Fibroblast of lung (primary cell): ENCODE measurements at places on chromosomes 13 and 19.

GRCh38 chr13:46667687-46668281, 114.8 kb downstream of the LRCH1 start:
- peak; percentile 31 for DNase-seq

GRCh38 chr19:42313096-42313839, at the start of gene TMEM145:
Gene TMEM145, plus strand, starts transcription at chr19:42313309. Its CDS starts 68 bp downstream, at chr19:42313377.
- DNase-seq = peak; percentile 36

GRCh38 chr13:37348916-37349643, 243.6 kb upstream of the CSNK1A1L start:
- peak; percentile 57 for DNase-seq

- no peak for DNase-seq
These were observed 461.9 kb downstream of the KLF5 start for GRCh38 chr13:73520566-73521289.

GRCh38 chr13:94369972-94370436, 109.5 kb downstream of the DCT start:
- DNase-seq = peak; percentile 18

DNA sequence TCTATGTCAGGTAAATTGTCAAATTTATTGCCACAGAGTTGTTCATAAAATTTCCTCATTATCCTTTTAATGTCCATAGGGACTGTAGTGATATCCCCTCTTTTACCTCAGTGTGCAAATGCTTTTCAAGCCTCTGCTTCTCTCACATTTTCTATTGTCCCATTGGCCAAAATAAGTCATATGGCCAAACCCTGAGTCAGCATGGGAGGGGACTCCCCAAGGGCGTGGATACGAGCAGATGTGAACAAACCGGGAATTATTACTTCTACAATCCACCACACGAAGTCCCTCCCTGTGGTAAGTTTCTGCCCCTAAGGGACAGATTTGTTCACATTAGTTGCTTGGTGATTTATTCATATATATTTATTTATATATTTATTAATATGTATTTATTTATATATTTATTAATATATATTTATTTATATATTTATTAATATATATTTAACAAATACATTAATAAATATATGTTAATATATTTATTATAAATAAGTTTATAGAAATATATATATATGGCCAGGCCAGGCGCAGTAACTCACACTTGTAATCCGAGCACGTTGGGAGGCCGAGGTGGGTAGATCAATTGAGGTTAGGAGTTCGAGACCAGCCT, 20.1 kb upstream of the CAMSAP3 start:
- no peak for DNase-seq

DNA sequence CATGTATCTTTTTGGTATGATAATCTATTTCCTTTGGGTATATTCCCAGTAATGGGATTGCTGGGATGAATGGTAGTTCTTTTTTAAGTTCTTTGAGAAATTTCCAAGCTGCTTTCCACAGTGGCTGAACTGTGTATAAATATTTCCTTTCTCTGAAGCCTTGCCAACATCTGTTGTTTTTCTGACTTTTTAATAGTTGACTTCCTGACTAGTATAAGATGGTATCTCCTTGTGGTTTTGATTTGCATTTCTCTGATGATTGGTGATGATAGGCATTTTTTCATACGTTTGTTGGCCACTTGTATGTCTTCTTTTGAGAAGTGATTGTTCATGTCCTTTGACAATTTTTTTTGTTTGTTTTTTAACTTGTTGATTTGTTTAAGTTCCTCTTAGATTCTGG, 61.6 kb upstream of the PCDH17 start:
- peak; percentile 36 for DNase-seq

- DNase-seq = peak; percentile 26
These were observed 63.6 kb upstream of the FLT1 start for GRCh38 chr13:28558567-28558966.

DNA sequence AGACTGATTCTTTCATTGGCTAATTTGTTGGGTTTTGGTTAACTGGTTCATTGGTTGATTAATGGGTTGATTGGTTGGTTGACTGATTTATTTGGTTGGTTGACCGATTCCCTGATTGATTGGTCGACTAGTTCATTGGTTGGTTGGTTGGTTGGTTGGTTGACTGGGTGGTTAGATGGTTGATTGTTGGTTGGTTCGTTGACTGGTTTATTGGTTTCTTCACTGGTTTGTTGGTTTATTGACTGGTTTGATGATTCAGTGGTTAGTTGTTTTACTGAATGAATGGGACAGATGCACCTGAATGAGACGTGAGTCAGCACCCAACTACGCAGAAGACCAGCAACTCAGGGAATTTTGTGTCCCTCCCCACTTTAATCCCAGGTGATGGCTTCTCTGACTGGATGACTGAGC, 2.7 kb upstream of the NUP62 start:
- no peak for DNase-seq

DNA sequence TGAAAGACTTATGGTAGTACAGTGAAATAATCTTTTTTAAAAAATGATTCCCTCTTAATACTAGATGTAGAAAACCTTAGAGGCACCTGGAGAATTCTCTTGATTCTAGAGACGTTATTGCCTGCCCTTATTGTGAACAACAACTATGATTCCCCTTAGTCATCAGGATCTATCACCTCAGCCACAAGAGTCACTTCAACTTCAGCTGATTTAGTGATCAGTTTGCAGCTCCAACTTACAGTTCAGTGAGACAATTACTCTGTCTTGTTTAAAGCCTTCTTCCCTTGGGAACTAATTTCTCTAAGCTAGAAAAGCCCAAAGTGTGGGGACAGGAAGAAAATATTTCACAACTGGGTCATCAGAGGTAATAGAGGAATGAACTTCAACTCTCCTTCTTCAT, 254.3 kb upstream of the SLITRK1 start:
- DNase-seq = no peak

- no peak for DNase-seq
These were observed 55.9 kb downstream of the SACS start for GRCh38 chr13:23377579-23377978.

DNA sequence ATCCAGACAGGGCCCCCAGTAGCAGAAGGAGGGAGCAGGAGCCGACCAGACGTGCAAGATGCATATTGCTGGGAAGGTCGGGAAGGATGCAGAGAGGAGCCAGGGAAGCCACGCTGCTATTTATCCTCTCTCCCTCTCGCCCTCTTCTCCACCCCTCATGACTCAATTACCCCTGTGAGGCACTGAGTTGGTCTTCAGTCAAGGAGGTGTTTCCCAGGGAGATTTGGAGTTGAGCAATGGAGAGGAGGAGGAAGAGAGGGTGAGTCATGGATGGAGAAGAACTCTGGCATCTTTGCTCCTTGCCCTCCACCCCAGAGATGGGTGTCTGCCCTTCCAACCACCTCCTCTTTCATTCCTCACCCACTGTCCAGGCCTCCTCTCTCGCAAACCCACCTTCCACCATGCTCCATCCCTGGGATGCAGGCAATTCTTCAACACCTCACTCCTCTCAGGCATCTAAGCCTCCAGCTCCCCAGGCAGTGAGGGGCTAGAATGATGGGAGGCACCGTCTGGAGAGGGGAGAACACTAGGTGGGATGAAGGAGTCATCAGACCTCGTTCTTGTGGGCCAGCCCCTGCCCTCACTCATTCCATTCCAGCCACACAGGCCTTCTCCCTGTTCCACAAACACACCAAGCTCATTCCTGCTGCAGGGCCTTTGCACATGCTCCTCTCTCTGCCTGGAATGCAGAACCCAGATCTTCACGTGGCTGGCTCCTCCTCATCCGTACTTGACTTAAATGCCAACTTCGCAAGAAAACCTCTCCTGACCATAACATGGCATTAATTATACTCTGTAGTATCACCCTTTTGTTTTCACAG, at the start of gene SBSN:
Gene SBSN (minus strand): TSS at position 94 of the 821 bp plus-strand sequence. CDS start 30 bp downstream, at position 64.
- peak; percentile 49 for DNase-seq

- no peak for DNase-seq
These were observed 1.1 kb upstream of the SWSAP1 start for GRCh38 chr19:11373166-11373884.

GRCh38 chr19:15037586-15037985, 11.7 kb upstream of the CASP14 start:
- no peak for DNase-seq

DNA sequence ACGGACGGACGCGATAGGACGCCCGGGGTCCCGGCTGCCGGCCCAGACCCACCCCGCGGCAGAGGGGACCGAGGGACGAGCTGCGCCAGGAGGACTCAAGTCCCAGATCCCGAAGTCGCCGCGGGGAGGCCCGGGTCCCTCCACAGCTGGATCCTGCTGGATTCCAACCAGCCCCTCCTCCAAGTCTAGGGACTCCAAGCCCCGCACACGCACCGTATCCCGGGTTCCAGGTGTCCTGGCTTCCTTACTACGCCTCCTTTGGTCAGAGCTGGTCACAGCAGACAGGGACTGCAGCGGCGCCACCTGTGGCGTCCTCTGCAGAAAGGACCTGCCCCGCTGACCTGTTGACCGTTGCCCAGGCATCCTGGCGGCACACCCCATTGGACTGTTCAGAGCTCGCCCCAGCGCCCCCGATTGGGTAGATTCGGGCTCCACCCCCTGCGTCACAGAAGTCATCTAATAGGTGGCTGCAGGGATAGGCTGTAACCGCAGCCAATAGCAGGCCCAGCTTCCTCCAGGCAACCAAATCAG, 29.0 kb upstream of the ZNF709 start:
- no peak for DNase-seq

- no peak for DNase-seq
These were observed 232.1 kb downstream of the DIAPH3 start for GRCh38 chr13:59931621-59932020.

- DNase-seq = no peak
These were observed 9.5 kb upstream of the KLK14 start for GRCh38 chr19:51091895-51092873.

DNA sequence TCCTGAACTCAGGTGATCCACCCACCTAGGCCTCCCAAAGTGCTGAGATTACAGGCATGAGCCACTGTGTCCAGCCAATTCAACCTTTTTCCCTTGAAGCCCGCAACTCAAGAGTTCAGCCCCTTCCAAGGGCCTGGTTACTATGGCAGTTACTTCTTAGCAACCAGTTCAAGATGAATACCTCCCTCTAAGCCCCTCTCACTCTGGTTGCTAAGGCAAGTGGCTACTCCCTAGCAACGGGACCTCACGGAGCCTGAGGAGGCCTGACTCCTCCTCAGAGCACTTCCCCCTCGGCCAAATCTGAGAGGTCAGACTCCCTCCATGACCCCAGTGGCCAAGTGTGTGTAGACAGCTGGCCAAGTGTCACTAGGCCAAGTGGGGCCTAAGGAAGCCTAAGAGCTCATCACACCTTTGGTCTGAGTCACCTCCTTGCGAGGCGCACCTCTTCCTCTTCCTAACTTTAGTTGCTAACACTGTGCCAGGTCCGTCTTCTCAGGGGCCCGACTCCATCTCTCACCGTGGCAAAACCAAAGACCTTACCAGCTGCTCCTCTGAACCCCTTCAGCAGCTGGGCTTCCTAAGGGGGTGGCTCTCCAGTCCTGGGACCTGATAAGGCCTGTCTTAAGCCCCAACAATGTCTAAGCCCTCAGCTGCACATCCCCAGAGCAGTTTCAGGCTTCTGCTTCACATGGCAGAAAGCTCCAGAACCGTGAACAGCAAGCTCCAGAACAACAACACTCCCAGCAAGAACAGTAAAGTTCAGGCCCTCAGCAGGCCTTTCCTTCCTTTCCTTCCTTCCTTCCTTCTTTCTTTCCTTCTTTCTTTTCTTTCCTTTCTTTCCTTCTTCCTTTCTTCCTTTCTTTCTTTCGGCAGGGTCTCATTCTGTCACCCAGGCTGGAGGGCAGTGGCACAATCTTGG, 9.6 kb downstream of the CD37 start:
- DNase-seq = no peak
